ENCODE measurements at places on chromosomes 3 and 15. TPM values are rescaled to one million over a fixed set of nuclear protein-coding genes. Genes with fewer than 3 reads are reported as not detected.

The LRRC31 gene
- not detected for total RNA-seq

The GADL1 gene
- total RNA-seq: 2.3 TPM

The BCL2A1 gene
- 7.8 TPM for total RNA-seq

The FXR1 gene
- 106 TPM for total RNA-seq

The ZPLD1 gene
- total RNA-seq: 0.84 TPM

The CPN2 gene
- total RNA-seq: not detected

The SLC35G2 gene
- total RNA-seq: 13.1 TPM

The GPR15 gene
- not detected for total RNA-seq

The CHRFAM7A gene
- 11.9 TPM for total RNA-seq

The NOX5 gene
- total RNA-seq: 0.18 TPM

The C3orf20 gene
- total RNA-seq: 0.16 TPM

The A4GNT gene
- not detected for total RNA-seq

The STAC gene
- 14.2 TPM for total RNA-seq

The LXN gene
- total RNA-seq: 78.1 TPM

The GATM gene
- 31.9 TPM for total RNA-seq

The LRRC58 gene
- 18.0 TPM for total RNA-seq

The TM4SF18 gene
- 3.1 TPM for total RNA-seq

The CEP97 gene
- total RNA-seq: 11.9 TPM

The TMEM41A gene
- total RNA-seq: 15.6 TPM

The CD276 gene
- total RNA-seq: 67.9 TPM

The MCCC1 gene
- total RNA-seq: 16.8 TPM

The XYLB gene
- total RNA-seq: 6.2 TPM

The NANOGP8 gene
- 1.5 TPM for total RNA-seq

The PIGZ gene
- 2.7 TPM for total RNA-seq

The MESP1 gene
- 0.63 TPM for total RNA-seq
